ENCODE measurements at places on chromosomes 2 and 18.

DNA sequence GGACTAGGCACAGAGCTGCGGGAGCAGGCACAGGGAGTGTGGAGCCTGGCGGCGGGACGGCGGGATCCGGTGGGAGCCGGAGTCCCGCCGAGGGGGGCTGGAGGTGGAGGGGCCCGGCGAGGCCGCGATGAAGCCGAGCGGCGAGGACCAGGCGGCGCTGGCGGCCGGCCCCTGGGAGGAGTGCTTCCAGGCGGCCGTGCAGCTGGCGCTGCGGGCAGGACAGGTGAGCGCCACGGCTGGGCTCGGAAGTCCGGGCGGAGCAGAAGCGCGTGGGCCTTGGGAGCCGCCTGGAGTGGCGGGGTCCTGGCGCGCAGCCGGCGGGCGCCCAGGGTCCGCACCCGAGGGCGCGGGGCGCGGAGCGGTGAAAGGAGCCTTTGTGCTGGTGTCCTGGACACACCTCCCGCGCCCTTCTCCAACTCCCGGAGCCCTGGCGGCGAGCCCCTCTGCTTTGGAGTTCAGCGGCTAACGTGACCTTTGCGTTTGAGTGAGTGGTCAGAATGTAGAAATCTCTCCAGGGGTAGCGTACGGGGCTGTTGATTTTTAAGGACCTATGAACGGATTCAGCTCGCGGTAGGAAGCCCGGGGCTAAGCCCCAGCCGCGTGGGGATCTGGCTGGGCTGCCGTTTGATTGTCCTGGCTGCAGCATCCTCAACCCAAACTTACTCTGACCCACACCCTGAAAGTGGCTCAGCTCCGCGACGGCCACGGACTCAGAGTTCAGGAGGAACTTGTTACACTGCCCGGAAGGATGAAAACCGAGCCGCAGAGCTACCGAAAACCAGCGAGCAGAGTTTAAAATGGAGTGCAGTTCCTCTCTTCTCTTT lies 448 bp downstream of the IMPA2 start:
- peak; percentile 52 for DNase-seq

DNA sequence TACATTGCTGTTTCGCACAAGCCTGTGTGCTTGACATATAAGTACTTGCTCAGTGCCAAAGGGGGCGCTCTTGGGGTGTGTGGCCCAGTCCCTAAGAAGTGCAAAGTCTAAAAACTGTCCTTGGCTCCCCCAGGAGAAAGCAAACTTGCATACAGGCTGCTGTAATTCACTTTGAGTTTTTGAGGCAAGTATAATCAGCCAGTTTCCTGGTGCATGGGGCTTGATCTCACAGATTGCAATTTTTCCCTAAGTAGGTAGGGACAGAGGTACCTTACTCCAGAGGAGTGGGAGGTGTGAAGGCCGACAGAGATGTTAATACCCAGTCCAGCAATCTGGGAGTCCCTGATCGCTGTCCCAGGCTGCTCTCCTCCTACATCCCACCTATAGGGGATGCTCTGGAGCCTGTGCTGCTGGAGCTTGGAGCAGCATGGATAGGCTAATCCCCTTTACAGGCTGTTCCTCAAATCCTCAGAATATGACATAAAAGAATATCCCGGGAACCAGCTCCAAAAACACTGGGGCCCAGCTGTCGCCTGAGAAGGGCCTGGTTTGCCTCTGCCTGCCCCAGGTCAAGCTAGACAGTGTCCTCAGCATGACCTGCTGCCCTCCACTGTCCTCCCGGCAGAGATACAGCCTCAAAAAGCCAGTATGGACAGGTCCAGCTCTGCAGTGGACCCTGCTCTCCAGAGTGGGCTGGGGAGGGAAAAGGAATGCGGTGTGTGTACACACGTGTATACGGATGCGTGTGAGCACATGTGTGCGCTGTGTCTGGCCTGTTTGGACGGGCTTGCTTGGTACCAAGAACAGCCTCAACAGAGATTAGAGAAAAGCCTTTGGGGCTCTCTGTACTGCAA lies 136.5 kb upstream of the HAAO start:
- DNase-seq: no peak

GRCh38 chr2:188884517-188884916 lies 89.7 kb upstream of the COL3A1 start:
- no peak for DNase-seq

GRCh38 chr2:190912726-190913125 lies 32.1 kb downstream of the GLS start:
- DNase-seq: no peak

- no peak for DNase-seq
Observed at GRCh38 chr18:13527256-13527655, 199.1 kb downstream of the FAM210A start.

DNA sequence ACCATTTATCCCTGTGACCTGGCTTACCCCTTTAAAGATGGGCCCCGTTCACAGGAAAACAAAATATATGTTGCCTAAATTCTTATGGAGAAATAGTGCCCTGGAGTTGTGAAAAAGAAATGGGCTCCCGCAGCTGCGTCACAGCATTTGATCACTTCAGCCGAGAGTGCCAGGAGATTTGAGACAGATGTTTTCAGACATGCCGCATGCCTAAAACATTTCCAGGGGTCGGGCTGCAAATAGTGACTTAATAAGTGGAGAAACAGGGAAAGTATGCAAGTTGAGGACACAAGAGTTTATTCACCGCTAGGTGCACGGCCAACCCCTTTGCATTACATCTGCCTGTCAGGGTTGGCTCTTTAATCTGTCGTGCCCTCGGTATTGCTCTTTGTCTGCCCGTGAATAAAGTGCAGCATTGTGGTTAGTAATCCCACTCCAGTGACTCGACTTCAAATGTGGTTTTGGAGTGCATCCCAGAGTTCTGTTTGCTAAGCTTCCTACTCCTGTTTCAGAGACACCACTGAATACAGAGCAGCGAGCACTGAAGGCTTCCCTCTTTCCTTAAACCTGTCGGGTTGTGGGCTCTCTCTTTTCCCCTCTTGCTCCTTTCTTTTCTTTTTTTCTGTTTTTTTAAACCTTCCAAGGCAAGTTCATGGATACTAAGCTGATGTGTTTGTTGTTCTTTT lies 187.5 kb downstream of the LTBP1 start:
- no peak for DNase-seq

DNA sequence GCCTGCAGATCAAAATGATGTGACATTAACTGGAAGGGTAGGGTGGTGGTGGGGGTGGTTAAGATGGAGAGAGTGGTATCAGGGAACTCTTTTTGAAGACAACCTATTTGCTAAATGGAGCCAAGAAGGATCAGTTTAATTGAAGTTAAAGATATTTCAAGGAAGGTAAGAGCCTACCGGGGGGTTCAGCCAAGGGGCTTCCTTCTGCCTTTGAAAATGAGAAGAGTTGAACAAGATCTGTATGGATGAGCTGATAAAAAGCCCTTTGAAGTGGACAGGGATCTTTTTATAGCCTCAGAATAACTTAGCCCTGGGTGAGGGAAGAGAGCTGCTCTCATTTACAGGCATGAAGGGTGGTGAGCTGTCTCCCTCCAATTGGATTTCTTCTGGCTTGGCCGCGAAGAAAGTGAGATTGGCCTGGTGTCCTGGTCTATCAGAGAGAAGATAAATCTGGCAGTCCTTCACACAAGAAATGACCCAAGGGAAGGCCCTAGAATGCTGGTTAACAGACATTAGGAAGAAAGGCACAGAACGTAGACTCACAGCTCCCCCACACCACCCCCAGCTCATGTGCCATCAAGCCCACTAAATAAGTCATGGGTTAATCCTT lies 439.8 kb downstream of the TNS1 start:
- DNase-seq: no peak

DNA sequence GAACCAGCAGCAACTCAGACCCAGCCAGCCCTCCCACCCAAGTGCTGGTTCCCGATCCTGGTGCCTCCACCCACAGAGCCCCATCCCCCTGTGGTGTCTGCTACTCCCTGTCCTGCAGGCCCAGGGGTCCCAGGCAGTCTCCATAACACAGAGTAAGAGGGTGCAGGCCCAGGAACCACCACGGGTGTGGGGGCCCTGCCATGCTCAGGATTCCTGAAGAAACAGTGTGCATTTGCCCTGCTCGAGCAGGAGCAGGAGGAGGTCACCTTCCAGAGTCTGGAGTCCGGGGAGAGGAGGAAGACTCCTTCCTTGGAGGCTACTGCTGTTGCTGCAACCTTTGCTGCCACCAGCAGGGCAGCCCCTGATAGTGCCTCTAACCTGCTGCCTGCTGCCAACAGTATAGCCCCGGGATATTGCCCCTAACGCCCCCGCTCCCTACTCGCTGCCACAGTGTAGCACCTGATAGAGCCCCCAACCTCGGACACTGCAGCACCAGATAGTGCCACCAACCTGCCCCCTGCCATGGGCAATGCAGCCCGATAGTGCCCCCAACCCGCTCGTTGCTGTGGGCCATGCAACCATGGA lies 46.8 kb upstream of the ANKRD62 start:
- peak; percentile 12 for DNase-seq

GRCh38 chr18:76466410-76466991 lies 28.5 kb downstream of the ZNF516 start:
- DNase-seq: peak; percentile 28

DNA sequence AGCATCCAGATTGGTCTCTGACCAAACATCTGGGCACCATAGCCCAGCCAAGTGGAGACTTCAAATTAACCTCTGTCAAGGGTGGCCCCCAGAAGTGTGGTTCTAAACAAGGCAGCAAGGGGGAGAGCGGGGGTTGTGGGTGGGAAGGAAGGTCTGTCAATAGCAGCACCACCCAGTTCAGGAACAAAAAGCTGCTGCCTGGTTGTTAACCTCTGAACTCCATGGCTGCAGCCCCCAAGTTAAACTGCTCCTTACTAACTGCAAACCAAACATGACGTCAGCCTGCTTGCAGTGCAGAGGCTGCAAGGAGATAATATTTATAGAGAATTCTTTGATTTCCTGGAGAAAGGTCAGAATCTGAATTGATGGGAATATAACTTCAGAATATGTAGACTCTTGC lies 76.5 kb downstream of the ARL4C start:
- no peak for DNase-seq

DNA sequence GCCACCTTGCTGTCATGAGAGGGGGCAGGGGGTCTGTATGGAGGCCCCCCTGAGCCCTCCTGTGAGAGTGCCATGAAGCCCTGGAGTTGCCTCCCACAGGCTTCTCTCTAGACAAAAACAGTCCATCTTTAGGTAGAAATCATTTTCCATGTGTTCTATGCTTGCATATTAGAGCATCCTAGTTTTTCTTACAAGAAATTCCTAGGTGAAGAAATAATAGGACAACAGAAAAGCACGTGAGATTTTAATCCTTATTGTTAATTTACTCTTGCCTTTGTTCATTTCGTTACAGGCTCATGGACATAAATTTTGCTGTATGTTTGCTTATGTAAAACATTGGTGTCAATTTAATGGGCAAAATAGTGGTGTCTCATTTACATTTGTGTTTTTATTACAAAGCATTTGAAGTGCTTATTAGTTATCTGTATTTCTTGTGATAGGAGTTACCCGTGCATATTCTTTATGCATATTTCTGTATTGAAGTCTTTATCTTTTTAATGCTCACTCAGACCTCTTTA lies 336.9 kb upstream of the RAB6C start:
- no peak for DNase-seq

- no peak for DNase-seq
Observed at GRCh38 chr18:29512203-29512602, 1335.3 kb upstream of the CDH2 start.

DNA sequence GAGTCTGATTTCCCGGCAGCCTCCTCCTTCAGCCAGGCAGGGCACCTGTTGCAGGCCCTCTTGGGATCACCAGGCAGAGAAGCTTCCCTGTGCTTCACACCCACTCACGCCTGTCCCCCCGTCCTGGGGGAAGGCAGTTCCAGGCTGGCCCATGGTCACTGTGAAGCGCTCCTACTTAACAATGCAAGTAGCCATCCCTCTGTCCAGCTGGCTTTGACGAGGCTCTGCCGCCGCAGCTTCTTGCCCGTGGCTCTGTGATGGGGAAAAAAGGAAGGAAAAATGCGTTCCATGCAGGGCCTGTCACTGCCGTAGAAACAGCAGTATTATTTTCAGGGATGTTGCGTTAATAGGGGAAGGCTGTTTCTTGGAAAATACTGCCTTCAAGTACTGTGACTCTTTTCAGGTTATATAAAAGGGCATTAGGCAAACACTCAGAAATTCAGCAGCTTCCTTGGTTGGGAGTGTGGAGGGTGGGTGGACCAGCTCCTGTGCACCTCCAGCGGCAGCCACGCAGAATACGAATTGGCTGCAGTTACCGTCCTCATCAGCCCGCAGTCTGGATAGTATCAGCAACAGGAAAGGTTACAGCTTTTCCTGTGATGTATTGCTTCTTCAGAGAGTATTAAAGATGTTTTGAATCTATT lies 232.3 kb downstream of the KLHL29 start:
- DNase-seq: no peak

- DNase-seq: no peak
Observed at GRCh38 chr2:216934151-216934550, 74.3 kb upstream of the TNP1 start.

DNA sequence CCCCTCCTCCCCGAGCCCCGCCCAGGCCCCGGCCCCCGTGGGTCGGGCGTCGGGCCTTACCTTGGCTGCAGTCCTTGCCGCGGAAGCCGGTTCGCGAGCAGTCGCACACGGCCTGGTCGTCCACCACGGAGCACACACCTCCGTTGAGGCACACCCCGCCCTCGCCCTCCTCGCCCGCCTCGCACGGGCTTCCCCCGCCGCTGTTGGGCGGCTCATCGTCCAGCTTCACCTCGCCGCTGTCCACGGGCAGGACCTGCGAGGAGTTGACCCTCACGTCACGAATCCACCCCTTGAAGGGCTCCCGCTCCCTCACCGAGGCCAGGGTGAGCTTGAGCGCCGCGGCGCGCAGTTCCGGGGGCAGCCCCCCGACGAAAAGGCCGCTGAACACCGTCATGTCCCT lies 4.5 kb downstream of the NRXN1 start:
- DNase-seq: no peak

DNA sequence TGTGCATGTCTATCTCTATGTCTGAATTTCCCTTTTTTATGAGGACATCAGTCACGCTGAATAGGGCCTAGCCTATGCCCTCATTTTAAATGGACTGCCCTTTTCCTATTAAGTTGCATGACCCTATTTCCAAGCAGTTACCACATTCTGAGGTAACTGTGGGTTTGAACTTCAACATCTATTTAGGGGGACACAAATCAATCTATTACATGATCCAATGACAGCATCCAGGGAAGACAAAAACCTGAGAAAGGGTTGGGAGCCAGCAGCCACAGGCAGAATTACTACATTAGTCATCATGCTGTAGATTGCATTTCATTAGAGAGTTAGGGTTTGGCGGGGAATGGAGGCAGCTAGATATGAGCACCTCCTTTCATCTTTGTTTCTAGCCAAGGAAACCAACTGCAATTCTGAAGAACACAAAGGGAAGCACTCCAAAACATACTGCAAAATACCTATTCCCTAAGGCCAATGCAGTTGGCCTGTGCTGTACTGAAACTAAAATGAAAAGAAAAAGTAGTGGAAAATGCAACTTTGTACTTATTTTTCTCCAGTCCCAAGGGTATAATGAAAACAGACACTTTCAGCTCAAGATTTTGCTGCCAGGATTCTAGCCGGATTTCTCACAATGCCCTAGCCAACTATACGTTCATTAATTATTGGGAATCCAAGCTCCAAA lies 40.4 kb upstream of the C1D start:
- DNase-seq: no peak
